ENCODE measurements at places on chromosomes 12 and 14.

DNA sequence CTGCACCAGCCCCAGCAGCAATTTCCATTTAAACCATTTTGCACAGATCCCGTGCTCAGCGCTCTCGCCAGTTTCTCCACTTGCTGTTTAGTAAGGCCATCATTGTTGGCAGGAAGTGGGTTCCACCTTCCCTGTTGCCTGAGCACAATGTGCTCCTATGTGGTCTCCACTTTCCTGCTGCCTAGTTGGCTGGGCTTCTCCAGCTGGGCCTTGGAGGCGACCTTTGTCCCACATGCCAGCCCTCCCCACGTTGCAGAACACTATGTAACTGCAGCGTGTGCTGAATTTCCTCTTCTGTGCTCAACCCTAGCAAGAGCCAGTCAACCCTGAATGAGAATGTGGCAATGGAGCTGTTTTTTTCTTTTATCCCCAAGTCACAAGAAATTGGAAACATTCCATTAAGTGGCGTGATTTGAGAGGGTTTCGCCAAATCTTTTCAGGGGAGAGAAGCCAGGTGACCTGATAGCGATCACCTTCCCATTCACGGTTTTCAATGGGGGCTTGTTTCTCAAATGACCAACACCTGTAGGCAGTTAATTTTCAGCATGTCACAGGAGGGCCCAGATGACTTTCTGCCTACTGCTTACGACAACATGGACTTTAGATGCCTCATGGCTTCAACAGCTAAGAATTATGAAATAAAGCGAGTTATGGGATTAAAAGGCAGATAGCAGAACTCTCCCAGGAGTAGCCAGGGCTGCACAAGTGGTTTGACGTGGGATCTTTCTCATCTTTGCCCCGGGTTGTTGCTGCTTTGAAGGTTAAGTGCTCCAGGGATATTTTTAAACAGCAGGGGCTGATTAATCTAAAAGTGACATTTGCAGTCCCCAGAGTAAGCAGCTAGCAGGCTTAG is at the start of gene ACACB:
Gene ACACB (plus strand): TSS at position 830 of the 853 bp plus-strand sequence. CDS start 22,819 bp downstream, outside the sequence.
- no peak for DNase-seq

- DNase-seq, result no peak
Measured at GRCh38 chr14:58106446-58106845, 45.6 kb downstream of the ARMH4 start.

DNA sequence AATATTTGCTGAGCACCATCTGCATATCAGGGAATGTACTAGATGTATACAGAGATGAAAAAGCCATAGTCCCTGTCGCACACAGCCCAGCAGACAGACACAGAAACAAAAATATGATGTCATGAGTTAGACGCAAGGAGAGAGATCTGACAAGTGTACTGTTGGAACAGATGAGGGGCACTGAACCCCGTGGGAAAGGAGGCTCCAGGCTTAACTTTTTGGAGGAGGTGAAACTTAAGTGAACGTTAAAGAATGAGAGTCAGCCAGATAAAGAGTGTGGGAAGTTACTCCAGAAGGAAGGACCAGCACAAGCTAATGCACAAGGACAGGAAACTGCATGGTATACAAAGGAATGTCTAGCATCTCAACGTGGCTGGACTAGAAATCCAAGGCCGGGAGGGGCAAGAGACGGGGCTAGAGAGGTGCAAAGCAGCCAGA is 2.5 kb upstream of the ACTN1 start:
- DNase-seq, result no peak

DNA sequence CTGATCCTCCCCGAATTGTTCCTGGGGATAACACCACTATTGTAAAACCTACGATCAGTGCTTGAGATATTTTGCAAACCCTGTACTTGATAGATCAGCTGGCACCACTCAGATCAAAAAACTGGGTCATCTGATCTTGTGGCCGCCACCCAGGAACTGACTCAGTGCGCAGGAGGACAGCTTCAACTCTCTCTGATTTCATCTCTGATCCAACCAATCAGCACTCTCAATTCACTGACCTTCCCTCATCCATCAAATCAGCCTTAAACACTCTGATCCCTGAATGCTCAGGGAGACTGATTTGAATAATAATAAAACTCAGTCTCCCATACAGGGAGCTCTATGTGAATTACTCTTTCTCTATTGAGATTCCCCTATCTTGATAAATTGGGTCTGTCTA is 4.2 kb upstream of the XPOT start:
- no peak for DNase-seq

GRCh38 chr14:76701981-76702380 is 59.3 kb upstream of the VASH1 start:
- no peak for DNase-seq

GRCh38 chr12:81953541-81953940 is 194.4 kb upstream of the PPFIA2 start:
- DNase-seq, result no peak

DNA sequence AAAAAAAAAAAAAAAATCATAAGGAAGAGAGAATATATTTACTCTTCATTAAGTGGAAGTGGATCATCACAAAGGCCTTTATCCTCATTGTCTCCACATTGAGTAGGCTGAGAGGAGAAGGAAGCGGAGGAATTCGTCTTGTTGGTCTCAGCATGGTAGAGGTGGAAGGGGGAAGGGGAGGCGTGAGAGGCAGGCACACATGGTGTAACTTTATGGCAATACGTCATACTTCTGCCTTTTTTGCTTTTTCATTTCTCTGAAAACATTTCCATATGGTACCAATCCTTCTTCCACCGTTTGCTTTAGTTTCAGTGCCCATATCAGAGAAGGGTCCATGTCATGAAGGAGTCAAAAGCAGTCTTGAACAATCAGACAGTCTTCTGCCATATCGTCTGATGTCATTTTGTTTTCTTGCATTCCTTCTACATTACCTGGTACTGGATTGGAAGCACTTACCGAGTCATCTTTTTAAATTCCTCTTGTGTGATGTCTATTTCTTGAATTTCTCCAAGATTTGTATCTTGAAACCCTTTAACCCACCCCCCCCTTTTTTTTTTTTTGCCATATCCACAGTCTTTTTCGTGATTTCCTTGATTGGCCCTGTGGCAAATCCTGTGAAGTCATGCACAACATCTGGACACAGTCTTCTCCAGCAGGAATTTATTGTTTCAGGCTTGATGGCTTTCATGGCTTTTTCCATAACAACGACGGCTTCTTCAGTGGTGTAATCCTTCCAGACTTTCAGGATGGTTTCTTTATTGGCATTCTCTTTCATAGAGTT is 8.9 kb downstream of the FUT8 start:
- no peak for DNase-seq

- DNase-seq, result no peak
Measured at GRCh38 chr12:75389061-75389460, 1.8 kb upstream of the GLIPR1L2 start.

GRCh38 chr14:103703433-103704385 is 11.5 kb downstream of the XRCC3 start:
- no peak for DNase-seq

GRCh38 chr14:95518045-95518751 is 1.7 kb upstream of the SYNE3 start:
- DNase-seq, result no peak

- DNase-seq, result no peak
Measured at GRCh38 chr12:26374934-26375680, 179.7 kb downstream of the SSPN start.

DNA sequence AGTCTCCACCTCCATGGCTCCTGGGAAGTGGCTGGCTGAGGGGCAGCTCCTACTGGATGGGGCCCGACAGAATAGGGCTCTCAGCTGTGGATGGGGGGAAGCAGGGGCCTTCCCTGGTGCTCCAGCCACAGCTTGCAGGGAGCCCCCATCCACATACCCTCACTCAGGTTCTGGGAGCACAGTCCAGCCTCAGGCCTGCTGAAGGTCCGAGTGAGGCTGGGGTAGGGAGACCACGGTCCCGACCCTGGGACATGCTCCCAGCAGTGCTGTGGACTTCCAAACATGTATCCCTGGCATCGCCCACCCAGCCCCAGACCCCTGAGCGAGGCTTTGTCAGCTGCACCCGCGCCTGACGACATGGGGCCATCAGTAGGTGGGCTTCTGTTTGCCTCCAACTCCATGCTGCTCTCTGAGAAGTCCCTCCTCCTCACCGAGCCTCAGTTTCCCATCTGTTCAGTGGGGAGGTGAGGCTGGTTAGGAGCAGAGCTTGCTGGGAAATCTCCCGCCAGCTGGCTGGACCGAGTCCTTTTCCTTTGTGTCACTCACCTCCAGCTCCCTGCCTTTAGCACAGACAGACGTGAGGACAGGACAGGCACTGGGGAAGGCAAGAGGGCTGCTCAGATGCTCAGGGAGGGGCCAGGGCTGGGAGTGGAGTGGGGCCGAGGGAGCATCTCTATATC is 9.1 kb upstream of the ATG101 start:
- no peak for DNase-seq

GRCh38 chr14:105205673-105206208 is 24.6 kb upstream of the NUDT14 start:
- DNase-seq, result no peak

GRCh38 chr12:21939435-21939834 is 1.8 kb downstream of the ABCC9 start:
- DNase-seq, result no peak

GRCh38 chr12:109098183-109098604 is 797 bp downstream of the UNG start:
- no peak for DNase-seq

DNA sequence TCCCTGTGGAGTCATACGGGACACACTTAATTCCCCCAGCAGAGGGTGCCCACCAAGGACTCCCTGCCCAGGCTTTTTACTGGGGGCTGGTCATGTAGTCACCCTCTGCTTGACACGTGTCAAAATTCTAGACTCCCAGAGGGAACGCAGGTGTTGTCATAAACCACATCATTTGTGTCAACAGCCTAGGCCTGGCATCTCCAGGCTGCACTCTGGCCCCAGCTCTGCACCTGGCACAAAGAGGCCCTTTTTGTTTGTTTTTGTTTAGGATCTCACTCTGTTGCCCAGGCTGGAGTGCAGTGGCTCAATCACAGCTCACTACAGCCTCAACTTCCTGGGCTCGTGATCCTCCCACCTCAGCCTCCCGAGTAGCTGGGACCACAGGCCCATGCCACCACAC is 21.1 kb downstream of the BRI3BP start:
- DNase-seq, result no peak

DNA sequence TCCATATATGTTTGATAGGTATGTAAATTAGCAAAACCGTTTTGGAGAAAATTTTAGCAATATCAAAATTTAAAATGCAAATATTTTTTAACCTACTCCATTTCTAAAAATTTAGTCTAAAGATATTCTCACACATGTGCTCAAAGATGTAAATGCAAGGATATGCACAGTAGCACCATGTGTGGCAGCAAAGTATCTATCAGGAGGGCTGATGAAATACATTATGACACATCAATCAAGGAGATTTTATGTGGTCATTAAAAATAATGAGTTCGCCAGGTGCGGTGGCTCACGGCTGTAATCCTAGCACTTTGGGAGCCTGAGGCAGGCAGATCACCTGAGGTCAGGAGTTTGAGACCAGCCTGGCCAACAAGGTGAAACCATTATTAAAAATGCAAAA is 8.0 kb upstream of the C1R start:
- DNase-seq, result no peak

- no peak for DNase-seq
Measured at GRCh38 chr14:102833991-102834390, 56.7 kb downstream of the TRAF3 start.

DNA sequence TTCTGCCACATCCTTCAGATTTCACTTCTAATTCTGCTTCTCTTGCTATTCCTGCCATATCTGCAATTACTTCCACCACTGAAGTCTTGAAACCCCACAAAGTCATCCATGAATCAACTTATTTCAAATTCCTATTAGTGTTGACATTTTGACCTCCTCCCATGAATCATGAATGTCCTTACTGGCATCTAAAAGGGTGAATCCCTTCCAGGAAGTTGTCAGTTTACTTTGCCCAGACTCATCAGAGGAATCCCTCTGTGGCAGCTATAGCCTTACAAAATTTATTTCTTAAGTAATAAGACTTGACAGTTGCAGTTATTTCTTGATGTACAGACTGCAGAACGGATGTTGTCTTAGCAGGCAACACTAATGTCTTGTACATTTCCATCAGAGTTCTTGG is 162.9 kb downstream of the PCNX1 start:
- DNase-seq, result no peak

- no peak for DNase-seq
Measured at GRCh38 chr12:15756822-15757221, 32.4 kb downstream of the EPS8 start.
